ENCODE measurements at places on chromosomes 6 and 20.

GRCh38 chr6:8079126-8079525, 14.9 kb upstream of the BLOC1S5 start:
- DNase-seq = no peak

DNA sequence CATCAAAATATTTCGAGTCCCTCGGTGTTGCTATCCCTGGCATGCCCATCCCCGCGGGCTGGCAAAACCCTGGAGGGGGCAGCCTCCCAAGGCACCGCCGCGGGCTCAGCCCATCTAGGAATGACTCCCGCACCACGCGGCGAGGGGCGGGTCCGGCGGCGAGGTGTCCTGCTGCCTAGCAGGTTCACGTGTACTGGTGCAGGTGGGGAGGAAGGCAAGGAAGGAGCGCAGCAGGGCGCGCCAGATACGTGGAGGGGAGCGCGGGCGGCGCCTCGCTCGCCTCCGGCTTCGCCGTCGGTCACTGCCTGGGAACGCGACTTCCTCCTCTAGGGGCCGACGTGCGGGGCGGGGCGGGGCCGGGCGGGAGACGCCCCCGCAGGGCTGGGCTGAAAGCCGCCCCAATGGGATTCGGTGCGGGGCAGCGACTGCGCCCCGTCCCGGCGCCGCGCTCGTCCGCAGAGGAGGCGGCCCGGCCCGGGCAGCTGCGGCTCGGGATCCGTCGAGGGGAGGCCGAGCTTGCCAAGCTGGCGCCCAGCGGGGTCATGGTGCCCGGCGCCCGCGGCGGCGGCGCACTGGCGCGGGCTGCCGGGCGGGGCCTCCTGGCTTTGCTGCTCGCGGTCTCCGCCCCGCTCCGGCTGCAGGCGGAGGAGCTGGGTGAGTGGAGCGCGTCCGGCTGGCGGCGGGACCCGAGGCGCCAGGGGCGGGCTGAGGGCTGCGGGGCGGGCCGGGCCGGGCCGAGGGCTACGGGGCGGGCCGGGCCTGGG, at the start of gene DCBLD1:
Gene DCBLD1, plus strand, starts transcription at position 435 of the 764 bp plus-strand sequence. Its CDS starts 108 bp downstream, at position 543.
- DNase-seq = peak; percentile 24

GRCh38 chr6:144870782-144871181, 585.6 kb downstream of the UTRN start:
- DNase-seq = no peak

DNA sequence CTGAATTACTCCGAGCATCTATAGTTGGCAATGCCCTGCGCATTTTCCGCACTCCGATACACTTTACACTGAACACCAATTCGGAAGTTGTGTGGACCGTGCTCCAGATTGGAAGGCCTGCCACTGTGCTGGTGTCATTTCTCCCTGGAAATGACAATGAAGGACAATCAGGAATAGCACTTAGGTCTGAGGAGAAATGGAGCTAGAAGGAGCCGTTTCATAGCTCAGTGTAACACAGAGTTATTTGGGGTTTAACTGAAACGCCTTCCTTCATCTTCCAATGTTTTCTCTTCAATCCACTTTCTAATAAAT, 501 bp upstream of the PLA2G7 start:
- DNase-seq = no peak

GRCh38 chr6:169898788-169899480, 147.5 kb downstream of the ERMARD start:
- DNase-seq = no peak

DNA sequence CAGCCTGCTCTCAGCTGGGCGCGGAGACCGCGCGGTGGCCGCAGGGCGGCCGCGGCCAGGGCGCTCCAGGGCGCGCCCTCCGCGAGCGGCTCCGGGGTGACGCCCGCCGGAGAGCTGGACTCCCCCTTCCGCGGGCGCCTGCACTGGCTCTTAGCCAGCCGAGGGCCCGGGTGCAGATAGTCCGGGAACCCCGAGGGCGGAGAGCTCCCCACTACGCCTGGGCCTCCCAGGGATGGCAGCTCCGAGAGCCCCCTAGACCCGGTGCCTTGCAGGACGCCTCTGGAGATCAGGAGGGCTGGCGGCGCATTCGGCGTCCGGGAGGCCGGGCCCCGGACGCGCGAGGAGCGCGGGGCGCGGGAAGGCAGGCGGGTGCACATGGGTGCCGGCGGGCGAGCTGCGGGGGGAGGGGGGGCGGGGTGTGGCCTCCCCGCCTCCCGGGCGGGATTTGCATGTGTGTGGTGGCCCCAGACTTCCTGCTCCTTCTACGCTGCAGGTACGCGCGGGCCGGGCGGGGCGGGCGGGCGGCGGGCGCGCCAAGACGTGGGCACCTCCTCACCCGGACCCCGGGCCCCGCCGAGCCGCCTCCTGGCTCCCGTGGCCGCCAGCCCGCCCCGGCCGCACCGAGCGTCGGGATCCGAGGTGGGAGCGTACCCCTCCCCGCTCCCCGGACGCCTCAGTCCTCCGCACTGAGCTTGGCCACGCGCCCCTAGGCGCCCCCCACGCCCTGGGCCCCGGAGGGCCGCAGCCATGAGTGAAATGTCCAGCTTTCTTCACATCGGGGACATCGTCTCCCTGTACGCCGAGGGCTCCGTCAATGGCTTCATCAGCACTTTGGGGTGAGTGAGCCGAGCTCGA, at the start of gene ITPR3:
Gene ITPR3, plus strand, starts transcription at position 467 of the 855 bp plus-strand sequence. Its CDS starts 281 bp downstream, at position 748.
- DNase-seq = no peak

GRCh38 chr20:53370345-53370961, 223.2 kb downstream of the ZNF217 start:
- DNase-seq = no peak

DNA sequence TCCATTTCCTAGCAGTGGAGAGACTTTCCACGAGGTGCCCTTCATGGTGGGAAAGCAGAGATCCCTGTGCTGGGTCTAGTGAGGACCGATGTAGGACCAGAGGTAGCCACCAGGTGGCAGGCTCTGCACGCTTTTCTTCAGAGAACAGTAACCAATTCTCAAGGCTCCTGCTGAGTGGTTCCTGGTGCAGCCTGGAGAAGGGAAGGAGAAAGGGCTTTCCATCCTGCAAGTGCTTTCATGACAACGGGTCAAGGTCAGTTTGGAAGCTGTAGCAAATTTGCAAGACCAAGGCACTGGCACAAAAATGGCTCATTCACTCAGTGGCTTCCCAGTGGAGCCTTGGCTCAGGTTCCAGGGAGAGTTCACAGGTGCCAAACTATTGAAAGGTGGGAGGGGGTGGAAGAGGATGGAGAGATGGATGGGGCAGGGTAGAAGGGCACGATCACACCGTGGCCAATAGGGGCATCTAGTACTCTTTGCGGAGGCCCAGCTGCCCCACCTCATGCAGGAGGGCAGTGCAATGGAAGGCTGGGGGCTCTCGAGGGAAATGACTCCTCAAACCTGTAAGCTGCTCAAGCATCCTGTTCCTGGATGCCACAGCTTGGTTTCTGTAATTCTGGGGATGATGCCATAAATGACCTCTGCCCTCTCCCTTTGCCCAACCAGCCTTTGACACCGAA, 25.5 kb upstream of the KCNK16 start:
- peak; percentile 40 for DNase-seq

GRCh38 chr6:158903801-158904200, 84.6 kb upstream of the EZR start:
- no peak for DNase-seq

DNA sequence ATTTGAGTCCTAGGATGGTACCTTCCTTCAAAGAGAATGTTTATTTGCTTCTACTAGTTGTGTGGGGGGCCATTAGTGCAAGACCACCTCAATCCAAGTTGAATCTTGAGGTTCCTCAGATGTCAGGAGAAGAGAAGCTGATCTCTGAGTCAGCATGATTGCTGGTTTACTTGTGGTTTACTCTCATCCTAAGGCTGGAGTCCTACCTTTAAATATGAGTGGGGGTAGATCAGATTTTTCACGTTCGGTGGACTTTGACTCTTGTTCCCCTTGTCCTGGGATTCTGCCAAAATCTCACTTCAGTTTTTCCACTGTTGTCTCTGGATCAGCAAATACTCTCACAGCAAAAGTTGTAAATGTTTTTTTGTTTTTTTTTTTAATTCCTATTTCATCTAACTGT, 84.6 kb upstream of the F13A1 start:
- no peak for DNase-seq

GRCh38 chr6:92297101-92297500, 1122.3 kb downstream of the EPHA7 start:
- DNase-seq = no peak

GRCh38 chr6:14729129-14729871, 516.6 kb upstream of the JARID2 start:
- no peak for DNase-seq

- no peak for DNase-seq
Observed at GRCh38 chr6:109325400-109325801, 56.9 kb downstream of the CD164 start.

DNA sequence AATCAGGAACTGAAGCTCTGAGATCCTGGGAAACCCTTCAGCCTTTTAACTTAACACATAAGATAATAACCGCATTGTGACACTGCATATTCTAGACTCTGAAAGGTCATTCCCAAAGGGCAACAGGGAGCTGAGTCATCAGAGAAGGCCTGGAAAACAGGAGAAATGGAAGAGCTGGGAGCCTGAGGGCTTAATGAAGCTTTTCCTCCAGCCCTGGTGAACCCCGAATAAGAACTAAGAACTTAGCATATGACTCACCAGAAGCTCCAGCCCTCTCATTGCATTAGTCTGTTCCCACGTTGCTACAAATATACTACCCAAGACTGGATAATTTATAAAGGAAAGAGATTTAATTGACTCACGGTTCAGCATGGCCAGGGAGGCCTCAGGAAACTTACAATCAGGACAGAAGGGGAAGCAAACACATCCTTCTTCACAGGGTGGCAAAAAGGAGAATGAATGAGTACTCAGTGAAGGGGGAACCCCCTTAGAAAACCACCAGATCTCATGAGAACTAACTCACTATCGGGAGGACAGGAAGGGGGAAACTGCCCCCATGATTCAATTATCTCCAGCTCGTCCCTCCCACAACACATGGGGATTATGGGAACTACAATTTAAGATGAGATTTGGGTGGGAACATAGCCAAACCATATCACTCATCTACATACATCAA, 648.5 kb downstream of the TFAP2A start:
- peak; percentile 78 for DNase-seq

GRCh38 chr6:165096868-165097267, 212.5 kb downstream of the C6orf118 start:
- DNase-seq = no peak

GRCh38 chr20:24697411-24697810, 228.0 kb downstream of the SYNDIG1 start:
- no peak for DNase-seq

- no peak for DNase-seq
Observed at GRCh38 chr6:36964349-36964748, 9.8 kb downstream of the PI16 start.

DNA sequence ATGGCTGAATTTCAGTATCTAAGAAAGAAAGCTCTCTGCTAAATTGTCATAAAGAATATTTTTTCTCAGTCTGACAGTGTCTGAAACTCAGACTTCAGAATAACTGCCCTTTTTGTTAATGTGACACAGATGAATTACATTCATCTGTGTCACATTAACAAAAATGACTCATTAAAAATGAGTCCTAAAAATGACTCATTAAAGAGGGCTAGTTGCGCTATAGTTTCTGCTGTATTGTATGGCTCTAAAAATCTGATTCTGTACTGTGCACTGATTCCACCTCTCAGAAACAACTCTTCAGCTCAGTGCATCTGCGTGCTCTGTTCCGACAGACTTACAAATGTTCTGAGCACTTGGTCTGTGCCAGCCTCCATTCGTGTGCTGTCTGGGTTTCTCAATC, 15.0 kb downstream of the RNF114 start:
- peak; percentile 99 for DNase-seq

GRCh38 chr20:59747671-59748515, 143.6 kb downstream of the PHACTR3 start:
- DNase-seq = no peak
